ENCODE measurements at places on chromosomes 12 and 14.

- peak; percentile 16 for DNase-seq
Observed at GRCh38 chr12:127559349-127560040, 707.5 kb upstream of the TMEM132C start.

DNA sequence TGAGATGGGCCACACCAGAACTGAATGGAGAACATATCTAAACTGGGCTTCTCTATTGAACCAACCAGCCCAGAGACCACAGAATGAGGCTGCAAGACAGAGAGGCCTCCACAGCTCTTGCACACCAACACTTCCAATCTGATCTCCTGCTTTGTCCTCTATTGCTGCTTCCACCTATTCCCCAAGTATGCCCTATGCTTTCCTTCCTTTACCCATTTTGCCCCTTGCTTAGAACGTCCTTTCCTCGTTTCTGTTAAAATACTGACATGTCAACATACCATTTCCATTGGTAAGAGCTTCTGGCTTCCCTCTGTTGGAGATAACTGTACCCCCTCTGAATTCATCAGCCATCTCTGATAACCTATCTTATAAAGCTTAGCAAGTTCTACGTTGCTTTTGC, 2.8 kb downstream of the SLC2A13 start:
- DNase-seq: no peak

DNA sequence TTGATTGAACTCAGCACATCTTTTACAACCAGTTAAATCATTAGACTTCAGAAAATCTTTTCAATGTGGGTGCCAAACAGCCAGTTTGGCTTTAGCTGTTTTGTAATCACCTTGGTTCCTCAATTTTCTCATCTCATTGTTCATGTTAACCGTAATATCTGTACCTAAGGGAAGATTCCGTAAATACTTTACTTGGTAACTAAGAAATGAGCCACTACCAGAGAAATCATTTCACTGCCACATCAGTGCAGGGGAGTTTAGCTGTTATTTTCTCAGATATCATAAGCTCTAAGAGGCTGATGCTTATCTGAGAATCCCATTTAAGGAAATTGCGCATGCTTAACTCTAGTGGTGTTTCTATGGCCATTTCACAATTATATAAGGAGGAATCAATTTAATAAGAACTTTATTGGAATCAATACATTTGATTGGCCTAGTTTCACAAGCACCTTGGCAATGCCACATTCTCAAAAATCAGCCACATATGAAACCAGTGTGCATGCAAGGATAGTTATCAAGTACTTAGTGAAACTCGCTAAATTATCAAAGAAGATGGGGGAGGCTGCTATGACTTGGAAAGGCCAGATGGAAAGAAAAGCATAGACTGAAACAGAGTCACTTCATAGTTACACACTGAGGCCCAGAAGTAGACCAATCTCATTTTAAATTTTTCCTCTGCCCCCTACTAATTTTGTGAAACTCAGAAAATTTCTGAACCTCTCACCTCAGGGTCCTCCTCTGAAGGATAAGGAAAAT, 28.1 kb upstream of the IL22 start:
- no peak for DNase-seq

- no peak for DNase-seq
Observed at GRCh38 chr12:12008931-12009611, 61.7 kb upstream of the BCL2L14 start.

DNA sequence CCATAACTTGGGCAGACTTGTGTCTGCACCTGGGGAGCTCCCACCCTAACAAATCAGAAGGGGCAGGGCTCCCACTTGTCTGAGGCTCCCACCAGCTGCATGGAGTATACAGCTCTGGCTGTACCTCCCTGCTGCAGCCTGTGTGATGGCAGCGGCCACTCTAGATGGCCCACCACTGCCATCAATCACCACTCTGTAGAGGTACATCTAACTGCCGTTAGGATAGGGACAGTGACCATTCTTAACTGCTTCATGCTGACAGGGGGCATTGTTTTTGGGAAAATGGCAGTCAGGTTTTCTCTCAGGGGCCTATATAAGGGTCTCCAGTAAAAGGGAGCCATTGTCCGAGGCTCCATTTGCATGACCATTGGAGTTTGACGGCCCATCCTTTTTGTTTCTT, 42.2 kb downstream of the HSD17B6 start:
- no peak for DNase-seq

- no peak for DNase-seq
Observed at GRCh38 chr12:8069582-8069981, 3.4 kb upstream of the C3AR1 start.

- DNase-seq: no peak
Observed at GRCh38 chr14:61764342-61765122, 2.3 kb downstream of the SNAPC1 start.

- DNase-seq: no peak
Observed at GRCh38 chr12:49963976-49964815, 2.5 kb downstream of the AQP5 start.

DNA sequence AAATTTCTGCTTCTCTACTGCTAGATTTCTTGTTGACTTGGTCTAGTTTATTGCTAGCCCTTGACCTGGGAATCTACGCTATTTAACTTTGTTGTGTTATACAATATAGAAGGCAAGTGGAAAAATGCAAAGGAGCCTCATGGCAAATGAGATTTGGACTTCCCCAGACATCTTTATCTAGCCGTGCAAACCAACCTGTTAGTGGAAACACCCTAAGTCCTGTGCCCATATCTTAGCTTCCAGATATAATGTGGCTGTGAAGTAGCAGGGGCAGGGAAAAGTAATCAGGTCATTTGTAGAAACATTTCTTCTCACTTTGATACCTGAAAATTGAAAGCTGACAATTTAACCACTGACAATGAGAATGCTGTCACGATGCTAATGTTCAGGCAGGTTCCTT, 90.7 kb upstream of the ATP2B1 start:
- DNase-seq: no peak

Measured in skin of body (tissue), 3 donors.